ENCODE measurements at places on chromosomes 7 and 10.

DNA sequence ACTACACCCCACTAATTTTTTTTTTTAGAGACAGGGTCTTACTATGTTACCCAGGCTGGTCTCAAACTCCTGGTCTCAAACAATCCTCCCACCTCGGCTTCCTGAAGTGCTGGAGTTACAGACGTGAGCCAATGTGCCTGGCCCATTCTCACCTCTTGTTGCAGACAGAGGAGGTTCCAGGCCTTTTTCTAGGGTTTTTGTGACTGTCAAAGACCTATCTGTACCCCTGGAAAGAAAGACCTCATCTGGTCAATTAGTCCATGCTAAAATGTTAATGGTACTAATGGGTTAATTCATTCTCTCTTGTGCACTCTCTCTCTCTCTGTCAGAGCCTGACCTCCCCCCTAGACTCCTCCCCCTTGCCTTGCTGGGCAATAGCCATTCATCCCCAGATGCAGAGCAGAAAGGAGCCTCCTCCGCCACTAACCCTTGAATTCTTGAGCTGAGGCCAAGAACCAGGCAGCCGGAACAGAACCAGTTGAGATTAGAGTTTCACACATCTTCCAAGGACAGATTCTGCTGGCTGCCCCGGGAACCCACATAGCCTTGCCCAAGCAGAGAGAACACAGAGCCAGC lies 209.7 kb downstream of the SKIDA1 start:
- no peaks in the 10 kb centered on the region for H3K4me1 ChIP-seq
- H3K27ac ChIP-seq = no peak overlapping the region
- peak; percentile 52 for DNase-seq

DNA sequence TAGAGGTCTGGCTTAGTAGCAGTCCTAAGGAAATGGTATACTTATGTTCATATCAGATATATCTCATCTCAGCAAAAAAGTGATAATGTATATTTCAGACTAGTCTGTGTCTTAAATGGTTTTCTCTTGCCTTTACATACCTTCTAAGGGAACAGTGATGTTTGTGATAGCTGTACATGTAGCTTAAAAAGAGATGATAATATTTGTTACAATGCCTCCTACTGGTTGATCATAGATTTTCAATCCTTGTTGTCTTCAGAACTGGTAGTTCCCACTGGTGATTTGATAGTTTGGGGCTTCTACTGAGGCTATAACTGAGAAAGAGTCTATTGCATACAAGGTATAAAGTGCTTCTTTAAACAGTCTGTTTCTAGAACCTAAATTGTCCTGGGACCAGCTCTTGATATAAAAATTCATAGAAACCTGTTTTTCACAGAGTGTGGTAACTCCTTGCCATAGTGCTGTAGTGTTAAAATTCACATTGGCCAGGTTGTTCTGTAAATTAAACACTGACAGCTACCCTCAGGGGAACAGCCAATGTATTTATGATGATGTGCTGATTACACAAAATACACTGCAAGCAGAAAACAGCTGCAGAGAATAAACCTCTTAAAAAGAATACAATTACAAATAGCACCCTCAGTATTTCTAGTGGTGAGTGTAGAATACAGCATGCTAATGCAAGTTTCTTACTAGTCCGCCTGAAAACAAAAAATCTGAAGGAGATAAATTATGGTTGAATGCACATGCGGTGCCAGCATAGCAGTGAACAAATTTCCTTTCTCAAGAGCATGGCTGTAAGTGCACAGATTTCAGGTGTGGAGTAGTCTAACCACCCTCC lies 90.3 kb downstream of the BTRC start:
- no peak overlapping the region for H3K4me3 ChIP-seq
- no peak overlapping the region for H3K27ac ChIP-seq
- no peaks in the 10 kb centered on the region for H3K27me3 ChIP-seq
- DNase-seq = no peak

DNA sequence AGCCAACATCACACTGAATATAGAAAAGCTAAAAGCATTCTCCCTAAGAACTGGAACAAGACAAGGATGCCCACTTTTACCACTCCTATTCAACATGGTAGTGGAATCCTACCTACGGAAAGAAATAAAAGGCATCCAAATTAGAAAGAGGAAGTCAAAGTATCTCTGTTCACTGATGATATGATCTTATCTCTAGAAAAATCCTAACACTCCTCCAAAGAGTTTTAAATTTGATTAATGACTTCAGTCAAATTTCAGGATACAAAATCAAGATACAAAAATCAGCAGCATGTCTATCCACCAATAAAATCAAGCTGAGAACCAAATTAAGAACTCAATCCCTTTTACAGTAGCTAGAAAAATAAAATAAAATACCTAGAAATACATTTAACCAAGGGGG lies 35.3 kb upstream of the TNKS2 start:
- H3K36me3 ChIP-seq = no peaks in the 10 kb centered on the region
- H3K27me3 ChIP-seq = no peaks in the 10 kb centered on the region
- no peak overlapping the region for H3K4me3 ChIP-seq
- H3K4me1 ChIP-seq = no peaks in the 10 kb centered on the region

GRCh38 chr7:1521456-1521855 lies 9.0 kb upstream of the MAFK start:
- H3K4me1 ChIP-seq = no peaks in the 10 kb centered on the region
- H3K27ac ChIP-seq = no peak overlapping the region

- H3K4me1 ChIP-seq = no peaks in the 10 kb centered on the region
- no peak for DNase-seq
- no peak overlapping the region for H3K4me3 ChIP-seq
- no peaks in the 10 kb centered on the region for H3K27me3 ChIP-seq
- H3K36me3 ChIP-seq = no peaks in the 10 kb centered on the region
- no peak overlapping the region for H3K27ac ChIP-seq
Measured at GRCh38 chr7:29812185-29812876, 6.0 kb downstream of the WIPF3 start.

- H3K4me3 ChIP-seq = no peak overlapping the region
- no peaks in the 10 kb centered on the region for H3K4me1 ChIP-seq
- no peak overlapping the region for H3K27ac ChIP-seq
- no peaks in the 10 kb centered on the region for H3K27me3 ChIP-seq
Measured at GRCh38 chr7:148464947-148465346, 125.6 kb upstream of the C7orf33 start.

- DNase-seq = no peak
- H3K27me3 ChIP-seq = no peaks in the 10 kb centered on the region
- H3K4me1 ChIP-seq = no peaks in the 10 kb centered on the region
- no peak overlapping the region for H3K4me3 ChIP-seq
Measured at GRCh38 chr7:75534727-75535307, 42.7 kb downstream of the SPDYE5 start.
